ENCODE measurements at places on chromosomes 12 and 14.

GRCh38 chr14:34372786-34373185, 89.3 kb downstream of the SPTSSA start:
- no peak for DNase-seq

DNA sequence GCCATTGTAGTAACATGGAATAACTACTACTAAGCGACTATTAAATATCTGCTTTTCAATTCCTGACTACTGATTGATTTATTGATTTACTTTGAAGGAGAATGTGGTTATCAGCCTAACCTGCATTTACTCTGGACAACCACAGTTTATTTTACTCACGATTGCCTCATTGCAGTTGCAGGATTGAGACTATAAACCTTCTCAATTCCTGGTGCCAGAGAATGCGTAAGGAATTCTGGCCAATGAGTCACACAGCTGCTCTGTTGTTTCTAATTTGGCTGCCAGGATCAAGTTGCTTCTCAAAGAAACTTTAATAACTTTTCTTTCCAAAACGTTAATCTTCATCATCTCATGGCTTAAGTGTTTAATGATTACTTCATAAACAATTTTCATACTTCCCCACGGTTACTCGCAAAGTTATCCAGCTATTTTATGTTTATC, 13.1 kb upstream of the TMTC1 start:
- DNase-seq, result peak; percentile 70

DNA sequence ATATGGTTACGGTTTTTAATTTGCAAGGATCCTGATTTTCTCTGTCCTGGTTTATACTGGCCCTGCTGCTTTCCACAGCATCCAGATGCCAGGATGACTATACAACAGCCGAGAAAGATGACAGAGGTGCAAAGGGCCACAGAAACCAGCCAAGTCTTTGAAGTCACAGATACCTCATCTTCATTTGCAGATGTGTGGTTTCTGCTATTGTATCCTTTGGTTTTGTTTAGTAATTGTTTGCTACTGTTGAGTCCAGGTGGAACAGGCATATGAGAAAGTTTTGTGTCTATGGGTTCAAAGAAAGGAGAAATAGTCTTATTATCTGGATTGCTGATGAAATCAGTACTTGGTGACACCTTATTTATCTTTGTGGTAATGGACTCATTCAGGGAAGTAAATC, 17.3 kb upstream of the KLHL42 start:
- no peak for DNase-seq

GRCh38 chr12:66392266-66392915, 90.1 kb downstream of the HELB start:
- no peak for DNase-seq

DNA sequence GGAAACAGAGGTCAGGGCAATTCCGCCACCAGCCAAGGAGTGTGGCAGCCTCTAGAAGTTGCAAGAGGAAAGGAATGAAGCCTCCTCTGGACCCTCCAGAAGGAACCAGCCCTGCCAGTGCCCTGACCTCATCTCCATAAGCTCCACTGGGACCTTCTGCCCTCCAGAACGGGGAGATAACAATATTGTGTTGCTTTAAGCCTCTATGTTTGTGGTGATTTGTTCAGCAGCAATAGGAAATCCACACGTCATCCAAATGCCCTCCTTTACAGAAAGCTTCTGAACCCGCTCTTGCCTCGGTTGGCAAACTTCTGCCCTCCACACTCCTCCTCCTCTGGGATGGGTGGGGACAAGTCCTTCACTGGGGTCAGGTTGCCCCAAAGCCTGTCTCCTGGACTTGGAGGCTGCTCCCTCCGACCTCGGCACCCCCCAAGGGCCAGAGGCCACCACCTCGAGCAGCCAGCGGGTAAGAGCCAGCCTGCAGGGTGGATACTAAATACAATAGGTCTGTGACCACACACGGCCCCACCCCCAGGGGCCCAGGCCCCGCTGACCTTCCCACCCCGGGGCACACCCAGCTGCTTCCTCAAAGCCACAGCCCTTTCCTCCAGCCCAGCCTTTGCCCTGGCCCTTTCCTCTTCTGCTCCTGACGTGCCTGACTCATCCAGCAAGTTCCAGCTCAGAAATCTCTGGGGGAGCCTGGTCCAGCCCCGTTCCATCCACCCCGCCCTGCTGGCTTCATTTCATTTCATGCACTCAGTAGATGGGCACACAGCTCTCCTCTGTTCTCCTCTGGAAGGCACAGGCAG, 58.7 kb upstream of the NCOR2 start:
- DNase-seq, result no peak

Measured in AG09309 (cell line).